Fibroblast of skin of right biceps (primary cell): ENCODE measurements at places on chromosomes 6 and 20.

GRCh38 chr20:371755-372542 lies 8.6 kb upstream of the TRIB3 start:
- peak; percentile 94 for DNase-seq

GRCh38 chr6:101722471-101722870 lies 329.0 kb downstream of the GRIK2 start:
- no peak for DNase-seq

- peak; percentile 11 for DNase-seq
Observed at GRCh38 chr6:128597956-128598355, 77.6 kb upstream of the PTPRK start.

GRCh38 chr20:64268174-64268573 lies 12.6 kb downstream of the PCMTD2 start:
- DNase-seq: no peak

DNA sequence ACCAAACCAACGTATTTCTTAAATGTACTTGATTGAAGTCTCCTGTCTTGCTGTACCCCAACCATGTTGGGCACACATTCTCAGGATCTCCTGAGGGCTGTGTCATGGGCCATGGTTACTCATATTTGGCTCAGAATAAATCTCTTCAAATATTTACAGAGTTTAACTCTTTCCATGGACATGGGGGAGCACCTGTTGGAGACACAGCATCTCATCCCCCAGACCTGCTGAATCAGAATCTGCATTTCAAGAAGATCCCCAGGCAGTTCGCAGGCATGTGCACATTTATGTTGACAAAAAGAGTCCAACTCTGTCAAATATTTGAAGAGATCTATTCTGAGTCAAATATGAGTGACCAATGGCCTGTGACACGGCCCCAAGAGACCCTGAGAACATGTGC lies 24.5 kb downstream of the PIGT start:
- DNase-seq: no peak

GRCh38 chr6:46959419-46959818 lies 37.7 kb upstream of the ADGRF5 start:
- DNase-seq: no peak

GRCh38 chr6:109441069-109441816 lies 719 bp downstream of the SMPD2 start:
- DNase-seq: peak; percentile 33
